Activated CD8-positive, alpha-beta memory T cell treated with anti-CD3 and anti-CD28 coated beads for 48 hours (primary cell): ENCODE measurements at places on chromosomes 12 and 14.

DNA sequence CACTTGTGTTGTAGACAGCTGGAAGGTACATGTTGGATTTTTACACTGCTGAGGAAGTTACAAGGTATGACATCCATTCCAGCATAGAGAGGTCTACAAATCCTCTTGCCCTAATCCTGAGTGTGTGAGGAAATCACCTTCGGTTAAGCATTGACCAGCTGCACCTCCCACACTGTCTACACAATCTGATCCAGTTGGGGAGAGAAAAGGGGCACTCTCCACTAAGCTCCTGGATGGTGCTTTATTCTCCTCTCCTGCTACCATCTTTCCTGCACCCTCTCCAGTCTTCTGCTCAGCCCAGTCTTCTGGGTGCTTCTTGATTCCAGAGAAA, at the start of gene OR6J1:
TSS of gene OR6J1 (minus strand) at position 48 of the 331 bp plus-strand sequence. CDS start 9,541 bp downstream, outside the sequence.
- DNase-seq: no peak

GRCh38 chr12:26297396-26298070, 102.2 kb downstream of the SSPN start:
- no peak for DNase-seq

DNA sequence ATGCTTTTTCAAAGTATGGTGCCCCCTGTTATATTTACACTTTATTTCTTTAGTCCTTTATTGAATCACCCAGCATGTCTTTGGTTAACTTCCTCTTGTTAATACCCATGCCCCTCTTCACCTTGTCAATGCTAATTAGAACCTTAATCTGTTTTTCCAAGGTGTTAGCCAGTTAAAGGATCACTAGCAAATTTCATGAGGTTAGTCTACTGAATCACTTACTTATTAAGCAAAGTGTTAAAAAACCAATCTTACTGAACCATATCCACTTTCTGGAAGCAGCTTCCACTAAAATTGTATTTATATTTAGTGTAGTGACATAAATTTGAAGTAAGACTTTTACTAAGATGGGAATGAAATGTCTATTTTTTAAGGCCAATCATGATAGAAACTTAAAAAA, 27.9 kb downstream of the TAOK3 start:
- no peak for DNase-seq

DNA sequence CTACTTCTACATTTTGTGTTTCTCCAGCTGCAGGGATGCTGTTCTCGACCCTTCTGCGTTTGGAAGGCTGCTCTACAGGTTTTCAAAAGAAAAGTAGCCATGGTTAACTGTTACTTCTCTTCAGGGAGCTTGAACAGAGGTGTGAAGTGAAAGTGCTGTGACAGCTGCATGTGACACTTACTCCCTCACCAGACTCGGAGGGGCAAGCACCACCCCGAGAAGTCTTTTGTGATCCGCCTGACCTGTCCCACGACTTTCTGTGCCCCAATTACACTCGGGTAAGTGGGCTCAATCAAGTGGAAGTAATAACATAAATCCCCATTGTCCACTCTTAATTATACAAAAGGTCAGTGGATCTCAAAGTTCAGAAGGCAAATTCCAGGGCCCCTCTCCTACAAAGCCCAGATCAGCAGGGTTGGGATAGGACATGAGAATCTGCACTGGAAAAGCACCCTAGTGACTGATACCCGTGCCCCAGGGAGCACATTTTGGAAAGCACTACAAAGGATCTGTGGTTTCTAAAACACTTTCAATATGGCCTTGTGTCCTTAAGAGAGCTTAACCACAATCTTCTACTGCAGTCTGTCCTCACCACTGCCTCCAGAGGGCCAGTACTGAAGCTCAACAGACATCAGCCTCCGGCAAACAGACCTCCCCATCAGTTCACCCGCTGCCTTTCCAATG, 11.5 kb downstream of the FICD start:
- no peak for DNase-seq

DNA sequence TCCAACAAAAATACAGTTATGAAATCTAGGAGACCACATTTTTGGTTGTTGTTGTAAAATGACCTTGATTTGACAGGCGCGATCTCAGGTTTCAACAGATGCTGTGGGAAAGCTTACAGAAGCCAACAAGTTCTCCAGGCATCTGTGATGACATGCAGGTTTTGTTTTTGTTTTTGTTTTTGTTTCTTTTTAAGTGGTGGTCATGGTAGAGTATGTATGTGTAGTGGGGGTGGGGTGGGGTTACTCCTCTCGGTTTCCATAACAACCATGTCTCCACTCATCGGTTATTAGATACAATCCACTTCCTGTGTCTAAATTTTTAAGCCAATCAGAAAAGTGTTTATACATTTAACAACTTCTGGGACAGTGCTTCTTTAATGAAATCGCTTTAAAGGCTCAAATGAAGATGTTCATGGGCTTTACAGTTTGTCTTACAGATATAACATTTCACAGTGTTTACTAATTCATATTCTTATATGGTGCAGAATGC, 199.9 kb upstream of the FOXN3 start:
- DNase-seq: no peak

DNA sequence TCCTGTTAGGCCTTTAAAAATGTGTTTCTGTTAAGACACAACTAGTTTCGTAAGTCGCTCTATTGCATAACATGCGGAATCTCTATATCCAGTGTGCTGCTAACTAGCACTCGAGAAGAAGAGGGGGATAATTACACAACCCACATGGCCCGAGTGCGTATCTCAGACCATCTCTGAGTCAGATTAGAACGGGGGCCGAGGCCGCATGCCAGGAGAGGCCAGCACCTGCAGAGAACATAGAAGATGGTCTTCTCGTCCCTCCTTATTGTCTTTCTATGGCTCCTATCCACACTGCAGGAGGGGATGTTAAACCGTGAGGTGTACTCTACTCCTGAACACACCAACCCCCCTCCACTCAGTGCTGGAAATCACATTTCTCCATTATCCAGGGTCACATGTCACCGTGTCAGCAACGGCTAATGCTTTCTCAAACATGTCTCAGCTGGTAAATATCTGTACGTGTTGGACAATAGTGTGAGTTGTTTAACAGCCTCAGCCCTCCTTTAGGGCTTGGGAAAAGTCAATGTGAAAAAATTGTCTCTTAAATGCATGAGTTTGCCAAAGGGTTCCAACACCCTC, 56.3 kb downstream of the CCDC88C start:
- DNase-seq: no peak

GRCh38 chr14:72812292-72812851, 81.5 kb downstream of the DPF3 start:
- DNase-seq: no peak

DNA sequence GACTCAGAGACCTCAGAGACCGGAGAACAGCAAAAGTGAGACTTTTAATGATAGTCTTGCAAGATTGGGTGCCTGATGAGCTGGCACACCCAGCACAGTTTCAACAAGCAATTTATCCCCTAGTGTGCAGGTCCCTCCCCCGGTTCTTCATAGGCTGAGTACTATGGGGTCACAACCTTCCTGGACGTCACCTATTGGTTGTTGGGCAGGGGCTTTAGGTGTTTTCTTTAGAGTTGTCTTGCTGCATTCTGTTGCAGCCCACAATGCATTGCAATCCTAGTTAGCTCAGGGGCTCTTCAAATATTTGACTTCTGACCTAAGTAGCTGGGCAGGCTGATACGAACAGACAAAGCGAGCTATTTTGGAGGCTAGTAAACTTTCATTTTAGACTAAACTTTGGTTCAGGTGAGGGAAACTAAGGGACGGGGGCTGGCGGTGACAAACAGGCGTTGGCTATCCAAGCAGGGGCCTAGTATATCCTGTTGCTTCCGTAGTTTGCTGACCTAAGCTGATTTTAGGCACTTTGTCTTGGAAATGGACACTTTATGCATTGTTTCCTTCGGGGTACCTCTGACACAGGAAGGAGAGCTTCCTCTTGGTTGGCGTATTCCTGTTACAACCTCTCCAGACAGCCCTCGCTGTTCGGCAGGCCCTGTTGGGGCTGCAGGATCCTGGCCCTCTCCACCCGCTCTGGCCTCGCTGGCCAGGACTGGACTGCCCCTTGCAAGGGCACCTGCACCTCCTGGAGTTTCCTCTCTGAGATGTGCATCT, 14.1 kb downstream of the SIVA1 start:
- no peak for DNase-seq

DNA sequence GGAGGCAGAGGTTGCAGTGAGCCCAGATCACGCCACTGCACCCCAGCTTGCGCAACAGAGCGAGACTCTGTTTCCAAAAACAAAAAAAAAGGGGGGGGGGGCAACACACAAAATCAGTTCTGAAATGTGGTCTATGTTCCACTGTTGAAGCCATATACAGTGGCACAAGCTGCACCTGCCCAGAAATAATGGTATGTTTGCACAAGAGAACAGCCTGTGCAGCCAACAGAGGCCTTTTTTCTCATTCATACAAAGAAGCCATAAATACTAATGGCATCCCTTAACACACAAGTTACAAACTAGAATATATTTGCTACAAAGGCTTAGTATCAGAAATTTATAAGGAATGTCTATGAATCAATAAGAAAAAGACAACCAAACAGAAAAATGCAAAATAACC, 37.1 kb downstream of the ITPR2 start:
- no peak for DNase-seq

GRCh38 chr14:70622111-70622712, 19.5 kb upstream of the TTC9 start:
- no peak for DNase-seq

GRCh38 chr14:79825046-79825521, 386.2 kb downstream of the DIO2 start:
- no peak for DNase-seq

DNA sequence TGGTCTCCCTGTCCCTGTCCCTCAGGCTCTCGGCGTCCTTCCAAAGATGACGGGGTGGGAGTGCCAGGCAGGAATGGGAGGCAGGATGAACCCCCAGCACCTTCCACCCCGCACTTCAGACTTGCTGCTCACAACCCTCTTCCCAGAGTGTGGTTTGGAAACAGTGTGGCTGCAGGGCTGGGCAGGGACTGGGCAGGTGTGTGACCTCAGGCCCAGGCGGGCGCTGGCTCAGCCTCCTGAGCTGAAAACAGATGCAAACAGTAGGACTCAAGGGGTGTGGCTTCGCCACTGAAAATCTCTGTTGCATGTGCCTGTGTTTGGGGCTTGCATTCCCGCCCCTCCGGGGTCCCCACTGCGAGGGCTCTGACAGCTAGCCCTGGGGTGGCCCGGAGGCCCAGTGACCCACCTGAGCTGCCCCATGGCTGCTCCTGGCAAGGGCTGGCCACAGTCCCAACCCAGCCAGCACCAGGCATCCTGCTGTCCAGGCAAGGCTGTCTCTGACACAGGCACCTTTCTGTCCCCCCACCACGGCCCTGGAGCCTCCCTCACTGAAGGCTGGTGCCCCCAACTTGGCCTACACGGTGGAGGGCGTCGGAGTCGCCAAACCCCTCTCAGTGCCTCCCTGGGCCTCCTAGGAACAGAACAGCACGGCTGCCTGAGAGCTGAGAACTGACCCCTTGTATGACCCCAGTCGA, 46.1 kb downstream of the BEGAIN start:
- no peak for DNase-seq

GRCh38 chr12:28089338-28089737, 100.9 kb upstream of the CCDC91 start:
- no peak for DNase-seq

DNA sequence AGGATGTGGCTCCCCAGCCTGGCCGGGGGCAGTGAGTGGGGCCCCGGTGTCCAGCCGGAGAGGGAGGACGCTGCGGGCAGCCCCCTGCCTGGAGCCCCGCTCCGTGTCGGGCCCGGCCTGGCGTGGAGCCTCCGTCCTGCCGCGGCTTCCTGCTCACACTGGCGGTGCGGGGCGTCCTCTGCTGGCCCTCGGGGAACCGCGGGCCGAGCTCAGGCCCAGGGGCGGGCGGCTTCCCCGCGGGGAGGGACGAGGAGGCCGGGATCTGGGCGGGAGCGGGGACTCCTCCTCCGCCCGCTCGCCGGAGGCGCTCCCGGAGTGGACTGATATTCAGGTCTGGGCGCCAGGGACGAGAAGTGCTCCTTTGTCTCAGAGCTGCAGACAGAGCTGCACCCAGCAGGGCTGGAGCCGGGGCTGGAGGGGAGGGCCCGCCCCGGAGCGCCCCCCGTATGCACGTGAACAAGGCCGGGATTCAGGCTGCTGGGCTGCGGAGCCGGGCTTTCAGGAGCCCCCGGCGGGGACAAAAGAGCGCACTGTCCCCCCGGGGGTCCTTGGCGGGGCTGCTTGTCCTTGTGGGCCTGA, 2.2 kb downstream of the MMP17 start:
- DNase-seq: no peak

- no peak for DNase-seq
These were observed 6.4 kb upstream of the PMCH start for GRCh38 chr12:102204025-102204424.

GRCh38 chr12:76025601-76026575, 5.7 kb downstream of the PHLDA1 start:
- no peak for DNase-seq
